ENCODE measurements at places on chromosomes 7 and 10. TPM values are rescaled to one million over a fixed set of nuclear protein-coding genes. Genes with fewer than 3 reads are reported as not detected.

Gene AGMO
- not detected for total RNA-seq

Gene UBE2D1
- 25.0 TPM for total RNA-seq

Gene CPVL
- total RNA-seq = 3.2 TPM

Gene SFRP5
- total RNA-seq = not detected

Gene VWDE
- 0.09 TPM for total RNA-seq

Gene DRGX
- total RNA-seq = not detected

Gene PHKG1
- total RNA-seq = 3.4 TPM

Gene HEPACAM2
- total RNA-seq = not detected
